ENCODE measurements at places on chromosomes 12 and 14.

DNA sequence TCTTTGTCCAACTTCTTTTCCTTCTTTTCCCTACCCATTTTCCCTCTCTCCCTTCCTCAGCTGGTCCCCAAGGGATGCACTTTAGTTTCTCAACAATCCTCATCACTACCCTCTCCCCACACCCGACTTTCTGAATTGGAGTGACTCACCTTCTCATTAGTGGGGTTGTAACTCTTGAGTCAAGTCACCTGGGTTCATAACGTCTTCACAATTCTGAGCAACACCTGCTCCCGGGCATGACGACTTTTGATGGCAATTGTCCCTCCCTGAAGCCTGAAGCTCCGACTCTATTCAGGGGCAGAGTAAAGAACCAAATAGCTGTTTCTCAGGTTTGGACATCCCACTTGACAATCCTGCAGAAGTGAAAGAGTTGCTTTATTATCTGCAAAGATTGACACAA lies 82.7 kb upstream of the OTX2 start:
- DNase-seq = no peak

GRCh38 chr14:103116636-103117035 lies 6.6 kb upstream of the TNFAIP2 start:
- DNase-seq = no peak

GRCh38 chr12:15627995-15628945 lies 160.9 kb downstream of the EPS8 start:
- no peak for DNase-seq

DNA sequence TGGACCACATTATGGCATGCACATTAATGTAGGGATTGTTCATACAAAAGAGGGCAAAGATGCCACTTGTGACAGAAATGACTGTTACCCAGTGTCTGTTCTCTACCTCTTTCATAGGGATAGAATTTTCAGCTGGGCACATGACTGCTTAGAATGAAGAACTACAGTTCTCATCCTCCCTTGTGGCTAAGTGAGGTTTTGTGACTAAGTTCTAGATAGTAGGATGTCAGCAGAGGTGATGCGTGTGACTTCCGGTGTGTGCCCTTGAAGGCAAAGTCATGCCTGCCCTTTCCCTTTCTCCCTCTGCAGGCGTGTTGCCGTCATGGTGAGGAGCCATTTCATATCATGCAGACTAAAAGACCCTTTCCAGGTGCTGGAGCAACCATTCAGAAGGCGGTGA lies 99.3 kb downstream of the CACNA1C start:
- DNase-seq = no peak

DNA sequence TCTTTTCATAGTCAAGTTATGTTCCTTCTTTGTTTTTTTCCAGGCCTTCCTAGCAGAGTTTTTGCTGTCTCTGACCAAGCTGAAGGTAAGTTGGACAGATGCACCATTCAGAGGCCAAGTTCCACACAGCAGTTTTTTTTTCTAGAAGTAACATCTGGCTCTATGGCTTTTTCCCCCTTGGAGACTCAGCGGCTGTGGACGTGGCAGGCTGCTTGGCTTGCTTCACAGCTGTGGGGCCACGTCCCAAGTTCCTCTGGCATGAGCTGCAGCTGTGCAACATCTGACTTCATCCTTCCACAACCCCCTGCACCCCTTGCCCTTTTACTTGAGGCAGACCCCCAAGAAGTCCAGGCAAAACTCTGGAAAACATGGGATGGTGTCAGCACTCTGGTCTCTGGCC lies 24.2 kb upstream of the RHOJ start:
- DNase-seq = no peak

- no peak for DNase-seq
Measured at GRCh38 chr12:68175557-68176061, 16.1 kb upstream of the IFNG start.
